ENCODE measurements at places on chromosomes 4 and X.

DNA sequence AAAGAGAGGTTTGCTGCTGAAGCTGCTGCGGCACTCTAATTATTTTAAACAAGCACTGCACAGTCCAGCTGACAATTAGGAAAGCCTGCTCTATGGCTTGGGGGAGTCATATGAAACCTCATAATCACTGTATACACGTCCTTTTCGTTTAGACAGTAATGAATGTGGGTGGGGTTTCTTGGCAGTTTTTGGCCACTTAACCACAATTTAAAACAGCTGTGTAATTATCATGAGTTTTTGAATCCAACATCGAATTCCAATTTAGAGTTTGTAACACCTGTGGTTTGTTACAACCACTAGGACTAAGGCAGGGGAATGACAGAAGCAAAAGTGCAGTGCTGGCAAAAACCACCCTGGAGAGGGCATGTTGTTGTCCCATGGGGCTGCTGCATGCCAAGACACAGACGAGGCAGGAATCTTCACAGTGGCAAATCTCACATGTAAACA lies 99.5 kb downstream of the CXXC4 start:
- no peak for DNase-seq

GRCh38 chr4:83331956-83332355 lies 2.7 kb downstream of the HPSE start:
- no peak for DNase-seq

- DNase-seq: peak; percentile 63
Observed at GRCh38 chrX:39196192-39197102, 395.2 kb downstream of the MID1IP1 start.

GRCh38 chr4:2787230-2788100 lies 5.4 kb upstream of the SH3BP2 start:
- DNase-seq: no peak
